A549 treated with ZK216348 at 1 μM for 4 hours (cell line): ENCODE measurements at places on chromosomes 5 and 9. TPM values are rescaled to one million over a fixed set of nuclear protein-coding genes. Genes with fewer than 3 reads are reported as not detected.

The HTR4 gene
- not detected in 5 replicates for total RNA-seq

The TEK gene
- total RNA-seq = 0.06 to 0.12 TPM (median 0.07 TPM) in 5 replicates

The SPINK7 gene
- total RNA-seq = not detected in 5 replicates

The PCDHA9 gene
- total RNA-seq = 0.04 TPM in 1 of 5 replicates, not detected in the others

The TTC23L gene
- total RNA-seq = 0.48 to 1.1 TPM in 2 of 5 replicates, not detected in the others
